ENCODE measurements at places on chromosomes 5 and 9.

DNA sequence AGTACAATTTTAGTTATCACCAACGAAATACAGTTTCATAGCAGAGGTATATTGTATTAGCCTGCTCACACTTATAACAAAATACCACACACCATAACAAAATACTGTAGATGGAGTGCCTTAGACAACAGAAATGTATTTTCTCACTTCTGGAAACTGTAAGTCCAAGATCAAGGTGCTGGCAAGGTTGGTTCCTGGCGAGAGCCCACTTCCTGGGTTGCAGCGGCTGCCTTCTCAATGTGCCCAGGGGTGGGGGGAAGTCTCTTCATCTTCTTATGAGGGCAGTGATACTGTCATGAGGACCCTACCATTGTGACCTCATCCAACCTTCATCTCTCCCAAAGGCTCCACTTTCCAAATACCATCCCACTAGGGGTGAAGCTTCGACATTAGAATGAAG lies 30.5 kb upstream of the GADD45G start:
- no peak for DNase-seq

DNA sequence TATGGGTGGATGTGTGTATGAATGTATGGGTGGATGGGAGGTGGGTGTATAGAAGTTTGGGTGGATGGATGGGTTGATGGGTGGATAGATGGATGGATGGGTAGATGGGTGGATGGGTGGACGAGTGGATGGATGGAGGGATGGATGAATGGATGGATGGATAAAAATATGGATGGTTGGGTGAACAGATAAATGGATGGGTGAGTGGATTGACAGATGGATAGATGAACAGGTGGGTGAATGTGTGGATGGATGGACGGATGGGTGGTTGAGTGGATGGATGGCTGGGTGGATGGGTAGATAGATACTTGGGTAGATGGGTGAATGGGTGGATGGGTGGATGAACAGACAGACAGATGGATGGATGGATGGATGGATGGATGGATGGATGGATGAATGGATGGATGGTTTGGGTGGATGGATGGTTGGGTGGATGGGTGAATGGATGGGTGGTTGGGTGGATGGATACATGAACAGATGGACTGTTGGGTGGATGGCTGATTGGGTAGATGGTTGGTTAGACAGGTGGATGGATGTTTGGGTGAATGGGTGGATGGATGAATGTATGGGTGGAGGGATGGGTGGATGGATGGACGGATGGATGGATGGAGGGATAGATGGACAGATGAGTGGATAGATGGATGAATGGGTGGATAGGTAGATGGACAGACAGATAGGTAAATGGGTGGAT lies 166.8 kb downstream of the IRX2 start:
- no peak for DNase-seq

- no peak for DNase-seq
These were observed 19.7 kb downstream of the CPEB4 start for GRCh38 chr5:173907686-173908371.

- DNase-seq, result no peak
These were observed 244.7 kb upstream of the RPS23 start for GRCh38 chr5:82522897-82523296.

GRCh38 chr5:125450771-125451170 lies 704.3 kb upstream of the ZNF608 start:
- DNase-seq, result no peak

GRCh38 chr9:96344458-96345180 lies 38.9 kb downstream of the SLC35D2 start:
- no peak for DNase-seq

GRCh38 chr9:125146247-125146646 lies 2.9 kb upstream of the SCAI start:
- no peak for DNase-seq

DNA sequence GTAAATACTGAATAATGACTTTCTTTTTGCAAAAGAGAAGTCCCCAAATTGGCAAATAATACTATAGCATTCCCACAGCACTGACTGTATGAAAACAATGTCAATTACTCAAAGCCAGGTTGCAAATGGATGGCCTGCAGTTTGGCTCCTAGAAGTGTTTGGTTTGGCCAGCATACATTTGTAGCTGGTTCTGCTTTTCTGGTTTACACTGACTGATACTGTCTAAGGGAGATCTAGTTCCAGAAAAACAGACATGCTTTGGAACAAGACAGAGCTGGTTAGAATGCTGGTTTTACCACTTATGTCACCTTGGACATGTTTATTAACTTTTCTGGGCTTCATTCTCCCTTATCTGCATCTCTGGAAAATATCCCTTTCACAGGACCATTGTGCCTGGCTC lies 81.5 kb upstream of the TRPM3 start:
- DNase-seq, result no peak

DNA sequence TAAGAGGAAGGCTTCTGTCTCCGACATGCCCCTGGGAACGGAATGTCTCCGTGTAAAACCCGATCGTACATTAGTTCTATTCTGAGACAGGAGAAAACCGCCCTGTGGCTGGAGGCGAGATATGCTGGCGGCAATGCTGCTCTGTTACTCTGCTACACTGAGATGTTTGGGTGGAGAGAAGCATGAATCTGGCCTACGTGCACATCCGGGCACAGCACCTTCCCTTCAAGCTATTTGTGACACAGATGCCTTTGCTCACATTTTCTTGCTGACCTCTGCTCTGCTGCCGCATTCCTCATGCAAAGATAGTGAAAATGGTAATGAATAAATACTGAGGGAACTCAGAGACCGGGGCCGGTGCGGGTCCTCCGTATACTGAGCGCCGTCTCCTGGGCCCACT lies 2.2 kb upstream of the DPP7 start:
- DNase-seq, result no peak

- no peak for DNase-seq
These were observed 136.4 kb downstream of the ZSWIM6 start for GRCh38 chr5:61468483-61468865.

DNA sequence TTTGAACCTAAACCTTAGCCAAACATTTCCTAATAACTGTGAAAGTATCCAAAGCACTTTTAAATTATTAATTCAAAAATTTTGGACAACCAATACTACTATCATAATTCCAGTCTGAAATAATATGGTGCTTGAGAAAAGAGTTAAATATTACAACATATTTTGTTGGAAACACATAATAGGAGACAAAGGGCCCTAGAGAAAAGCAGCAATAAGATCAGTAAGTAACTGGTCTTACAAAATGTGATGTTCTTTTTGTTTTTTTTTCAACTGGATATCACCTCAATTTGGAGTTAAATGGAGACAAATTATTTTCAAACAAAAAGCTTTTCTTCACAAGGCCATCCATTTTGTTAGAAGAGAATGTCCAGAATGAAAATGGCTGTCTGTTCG lies 21.1 kb downstream of the SRFBP1 start:
- no peak for DNase-seq

GRCh38 chr5:34655354-34655991 lies 655 bp upstream of the RAI14 start:
- DNase-seq, result peak; percentile 20

- DNase-seq, result no peak
These were observed 93.7 kb downstream of the ARHGAP26 start for GRCh38 chr5:142863856-142864255.

DNA sequence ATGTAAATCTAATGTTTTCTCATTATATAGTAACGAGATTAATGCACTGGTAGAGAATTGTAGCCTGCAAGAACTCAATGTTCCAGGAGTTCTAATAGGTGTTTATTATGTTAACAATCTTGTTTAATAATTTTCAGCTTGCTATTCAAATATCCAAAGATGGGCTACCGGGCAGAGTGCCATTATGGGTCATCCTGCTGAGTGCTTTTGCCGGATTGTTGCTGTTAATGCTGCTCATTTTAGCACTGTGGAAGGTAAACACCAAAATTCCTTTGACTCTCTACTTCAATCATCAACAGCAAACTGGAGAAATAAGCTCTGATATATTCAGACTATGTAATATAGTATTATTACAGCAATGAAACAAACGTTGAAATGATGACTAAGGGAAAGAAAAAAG lies 41.9 kb upstream of the ITGA2 start:
- no peak for DNase-seq

Data from CD4-positive, alpha-beta T cell treated with Interleukin-6 at 100 ng/mL for 8 hours (primary cell).